Stimulated activated CD8-positive, alpha-beta memory T cell treated with anti-CD3 and anti-CD28 coated beads, Interleukin-15, amount 100 ng/mL, for 48 hours (primary cell): ENCODE measurements at places on chromosomes 12 and 14.

GRCh38 chr12:16788506-16789203 lies 182.7 kb upstream of the LMO3 start:
- no peak for DNase-seq

- peak; percentile 64 for DNase-seq
These were observed 1.4 kb downstream of the PCK2 start for GRCh38 chr14:24095271-24096068.

GRCh38 chr12:12891080-12891880 lies at the start of gene GPRC5A:
TSS of gene GPRC5A (plus strand) at chr12:12891562. CDS start at chr12:12908250, 16,688 bp downstream.
- no peak for DNase-seq

DNA sequence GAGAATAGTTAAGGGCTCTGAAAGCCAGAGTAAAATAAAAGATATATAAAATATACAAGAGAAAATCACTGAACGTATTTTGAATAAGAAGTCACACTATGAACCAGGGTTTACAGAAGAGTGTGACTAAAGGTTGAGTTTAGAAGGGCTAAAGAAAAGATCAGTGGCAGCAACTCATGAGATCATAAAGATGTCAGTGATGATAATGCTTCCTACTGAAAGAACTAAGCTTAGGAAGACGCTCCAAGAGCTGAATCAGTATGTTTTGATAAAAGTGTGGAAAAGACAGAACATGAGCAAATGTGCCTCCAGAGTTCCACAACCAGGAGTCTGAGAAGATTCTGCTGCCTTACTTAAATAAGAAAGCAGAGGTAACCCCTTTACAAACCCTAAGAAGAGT lies 74.6 kb downstream of the KITLG start:
- DNase-seq, result no peak
